Right lung (tissue), 10 donors: ENCODE measurements at places on chromosomes 7 and 10.

DNA sequence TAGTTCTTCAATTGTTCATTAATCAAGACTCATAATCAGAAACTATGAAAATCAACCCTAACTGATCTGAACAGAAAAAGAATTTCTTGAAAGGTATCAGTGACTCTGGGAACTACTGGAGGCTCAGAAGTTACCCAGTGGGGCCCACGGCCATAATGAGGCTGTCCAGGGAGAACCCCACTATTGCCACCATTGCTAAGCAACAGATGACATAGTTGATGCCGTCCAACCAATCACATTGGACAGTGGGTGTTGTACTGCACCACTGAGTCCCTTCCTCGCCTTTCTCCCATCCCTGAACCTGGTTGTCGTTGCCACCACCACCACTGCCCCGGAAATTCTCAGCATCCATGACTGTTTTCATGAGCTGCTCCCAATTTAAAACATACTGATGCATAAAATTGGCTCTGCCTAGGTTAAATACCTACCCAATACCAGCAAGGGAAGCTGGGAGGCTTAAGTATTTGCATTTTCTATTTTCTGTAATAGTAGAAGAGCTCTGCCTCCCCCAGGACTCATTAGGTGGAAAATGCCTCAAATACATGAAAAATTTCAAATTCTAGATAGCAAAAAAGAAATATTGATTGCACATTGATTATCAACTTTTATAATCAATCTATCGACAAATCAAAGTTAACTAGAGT is 26.7 kb upstream of the USP6NL start:
- DNase-seq, result no peak

DNA sequence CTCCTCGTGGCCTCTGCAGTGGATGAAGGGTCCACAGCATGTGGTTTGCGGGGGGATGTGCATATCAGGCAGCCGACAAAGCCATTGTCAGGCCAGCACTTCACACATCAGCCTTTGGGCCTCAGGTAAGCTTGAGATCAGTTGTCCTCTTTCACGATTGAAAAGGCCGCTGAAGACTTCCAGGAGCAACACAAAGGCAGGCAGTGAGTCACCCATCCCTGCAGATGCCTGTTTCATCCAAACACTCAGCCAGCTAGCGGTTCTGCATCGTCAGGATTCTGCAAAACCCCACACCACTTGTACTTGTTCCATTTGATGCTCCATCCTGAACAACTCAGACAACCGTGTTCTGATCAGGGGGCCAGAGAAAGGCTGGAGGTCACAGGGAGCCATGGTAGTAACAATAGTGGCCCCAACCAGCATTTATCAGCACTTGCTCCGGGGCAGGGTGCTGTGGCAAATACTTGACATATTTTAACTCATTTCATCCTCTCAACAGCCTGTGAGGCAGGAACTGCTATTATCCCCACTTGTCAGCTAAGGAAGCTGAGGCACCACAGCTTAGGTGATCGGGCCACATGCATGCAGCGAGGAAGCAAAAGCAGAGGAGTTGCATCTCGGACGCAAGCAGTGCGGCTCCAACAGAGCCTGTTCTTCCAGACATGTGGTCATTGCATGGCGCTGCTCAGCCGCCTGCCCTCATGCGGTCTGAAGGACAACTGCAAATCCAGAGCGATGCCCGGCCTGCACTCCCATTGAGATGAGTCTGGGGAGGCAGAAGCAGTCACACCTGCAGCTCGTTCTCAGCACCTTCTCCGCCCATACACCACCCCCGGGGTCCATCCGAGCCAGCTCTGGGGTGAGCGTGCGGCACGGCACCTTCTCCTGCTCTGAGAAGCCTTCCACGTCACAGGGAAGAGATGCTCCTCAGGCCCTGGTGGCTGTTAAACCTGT is 144.9 kb downstream of the PAXIP1 start:
- no peak for DNase-seq

- DNase-seq, result no peak
Observed at GRCh38 chr10:18984531-18984930, 64.1 kb upstream of the MALRD1 start.

DNA sequence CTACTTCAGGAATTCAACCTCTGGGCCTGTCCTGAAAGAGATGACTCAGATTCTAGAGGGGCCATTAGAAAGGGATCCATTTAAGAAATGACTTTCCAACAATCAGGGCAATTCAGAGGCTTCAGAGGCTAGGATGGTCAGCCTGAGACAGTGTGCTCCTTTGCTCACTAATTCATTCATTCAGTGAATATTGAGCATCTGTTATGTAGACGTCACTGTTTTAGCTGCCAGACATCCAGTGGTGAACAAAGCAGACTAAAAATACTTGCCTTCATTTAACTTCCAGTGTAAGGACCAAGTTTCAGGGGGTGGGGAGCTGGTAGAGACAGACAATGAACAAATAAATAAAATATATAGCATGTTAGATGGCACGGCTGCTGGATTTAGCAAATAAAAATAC is 1.6 kb downstream of the KIAA1217 start:
- DNase-seq, result no peak

- no peak for DNase-seq
Observed at GRCh38 chr10:98832196-98832595, 385.5 kb upstream of the HPS1 start.

GRCh38 chr7:157552295-157552993 is 215.6 kb downstream of the DNAJB6 start:
- DNase-seq, result no peak

DNA sequence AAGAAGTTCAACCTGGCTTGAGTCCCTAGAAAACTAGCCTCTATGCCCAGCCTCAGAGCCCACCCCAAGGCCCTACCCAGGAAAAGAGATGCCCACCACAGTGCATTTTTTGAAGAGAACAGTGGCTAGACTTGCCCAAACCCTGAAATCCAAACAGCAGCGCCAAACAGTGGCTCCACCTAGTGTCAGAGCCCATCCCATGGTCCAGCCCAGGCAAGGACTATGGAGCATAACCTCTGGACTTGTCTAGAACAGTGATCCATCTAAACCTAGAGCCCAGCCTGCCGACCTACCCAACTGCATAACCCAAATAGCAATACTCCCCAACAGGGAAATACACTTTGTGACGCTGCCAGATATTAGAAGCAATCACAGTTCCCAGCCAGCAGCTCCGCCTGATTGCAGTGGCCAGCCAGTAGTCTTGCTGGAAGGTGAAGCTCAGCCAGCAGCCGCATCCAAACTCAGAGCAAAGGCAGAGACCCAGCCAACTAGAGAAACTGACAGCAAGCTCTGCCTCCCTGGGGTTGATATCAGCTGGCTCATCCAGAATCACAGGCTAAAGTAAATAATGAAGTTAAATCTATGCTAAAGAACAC is 44.5 kb downstream of the HBP1 start:
- no peak for DNase-seq

DNA sequence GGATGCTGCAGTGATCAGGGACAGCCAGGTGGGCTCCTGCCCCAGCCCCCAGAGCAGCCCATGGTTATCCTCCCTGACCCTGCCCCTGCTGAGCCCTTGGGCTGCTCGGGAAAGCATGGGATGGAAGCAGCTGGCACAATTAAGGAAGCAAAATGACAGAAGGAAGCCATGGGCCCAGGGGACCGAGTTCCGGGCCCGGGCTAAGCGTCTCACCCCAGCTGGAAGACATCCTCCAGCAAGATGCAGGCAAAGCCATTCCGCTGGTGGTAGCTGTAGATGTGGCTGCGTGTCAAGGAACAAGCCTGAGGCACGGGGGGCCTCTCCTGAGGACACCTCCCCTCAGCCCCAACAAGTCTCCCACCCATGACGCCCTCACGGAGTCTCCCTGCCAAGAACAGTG is 1.1 kb downstream of the ATG9B start:
- DNase-seq, result no peak

GRCh38 chr7:90715067-90715466 is 118.9 kb downstream of the CDK14 start:
- DNase-seq, result no peak

GRCh38 chr10:79221110-79222051 is 125.9 kb upstream of the PPIF start:
- peak; percentile 74 for DNase-seq

GRCh38 chr7:22127835-22128527 is 182.3 kb upstream of the CDCA7L start:
- DNase-seq, result no peak

GRCh38 chr10:21449288-21449966 is 76.1 kb downstream of the SKIDA1 start:
- no peak for DNase-seq

DNA sequence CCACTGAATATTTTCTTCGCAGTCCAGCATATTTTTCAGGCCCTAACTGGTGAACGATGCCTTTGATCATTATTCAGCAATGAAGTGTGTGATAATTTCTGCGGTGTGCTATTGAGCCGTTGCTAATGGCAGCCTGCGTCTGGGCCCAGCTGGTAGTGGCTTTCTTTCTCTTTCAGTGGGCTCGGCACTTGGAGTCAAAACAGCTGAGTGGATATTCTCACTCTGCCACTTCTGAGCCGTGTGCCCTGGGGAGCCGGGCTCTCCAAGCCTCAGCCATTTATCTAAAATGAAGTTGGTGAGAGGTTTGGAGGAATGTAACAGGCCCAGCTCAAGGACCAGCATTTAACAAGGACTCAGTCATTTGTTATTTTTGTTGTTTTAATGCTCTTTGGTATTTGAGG is 87.5 kb upstream of the IFRD1 start:
- DNase-seq, result peak; percentile 63

- DNase-seq, result no peak
Observed at GRCh38 chr10:11180228-11180627, 162.6 kb downstream of the CELF2 start.

DNA sequence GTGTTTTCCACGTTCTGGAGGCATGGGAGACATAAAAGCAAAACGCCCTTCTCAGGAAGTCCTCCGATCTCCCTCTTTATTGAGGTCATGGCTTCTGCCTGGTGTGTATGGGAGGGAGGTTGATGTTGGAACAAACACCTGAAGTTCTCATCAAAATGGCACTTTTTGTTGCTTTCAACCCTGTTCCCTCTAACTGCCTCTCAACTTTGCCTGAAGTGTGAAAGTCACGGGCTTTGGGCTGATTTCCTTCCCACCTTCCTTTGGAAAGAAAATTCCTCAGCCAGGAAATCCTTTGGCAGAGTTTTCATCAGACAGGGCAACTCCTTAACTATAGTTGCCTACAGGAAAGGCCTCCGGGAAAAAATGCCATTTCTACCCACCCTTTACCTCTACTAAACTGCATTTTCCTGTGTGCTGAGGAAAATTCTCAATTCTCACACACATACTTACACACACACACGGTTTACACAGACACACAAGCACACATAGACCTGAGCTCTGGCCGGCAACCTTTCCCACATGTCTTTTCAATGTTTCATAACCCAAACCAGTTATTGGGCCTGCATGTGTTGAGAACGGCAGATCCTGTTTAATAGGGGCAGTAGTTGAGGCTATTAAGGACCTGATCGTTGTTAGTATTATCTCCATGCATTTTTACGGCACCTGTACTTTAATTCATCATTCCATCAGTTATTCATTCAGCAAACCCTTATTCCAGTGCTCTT is 36.4 kb downstream of the CYP17A1 start:
- no peak for DNase-seq

DNA sequence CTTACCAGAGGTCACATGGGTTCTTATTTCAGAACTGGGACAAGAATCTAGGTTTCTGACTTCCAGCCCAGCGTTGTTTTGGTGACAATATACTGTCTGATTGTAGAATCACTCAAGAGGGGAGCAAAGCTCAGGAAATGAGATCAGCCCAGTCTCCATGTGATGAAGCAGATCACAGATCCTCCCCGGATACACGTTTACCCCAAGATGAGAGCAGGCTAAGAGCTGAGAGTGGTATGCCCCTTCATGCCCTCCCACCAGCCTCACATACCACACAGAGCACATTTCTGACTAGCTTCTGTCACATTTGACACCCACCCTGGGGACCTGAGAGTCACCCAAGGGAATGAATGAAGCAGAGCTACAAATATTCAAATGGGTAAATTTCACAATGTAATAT is 27.1 kb upstream of the PRKCQ start:
- no peak for DNase-seq

GRCh38 chr7:38374507-38374906 is 101.1 kb upstream of the TARP start:
- DNase-seq, result no peak

- no peak for DNase-seq
Observed at GRCh38 chr7:127035203-127035849, 217.4 kb downstream of the GRM8 start.

GRCh38 chr10:104925232-104925851 is 284.3 kb downstream of the SORCS3 start:
- no peak for DNase-seq

DNA sequence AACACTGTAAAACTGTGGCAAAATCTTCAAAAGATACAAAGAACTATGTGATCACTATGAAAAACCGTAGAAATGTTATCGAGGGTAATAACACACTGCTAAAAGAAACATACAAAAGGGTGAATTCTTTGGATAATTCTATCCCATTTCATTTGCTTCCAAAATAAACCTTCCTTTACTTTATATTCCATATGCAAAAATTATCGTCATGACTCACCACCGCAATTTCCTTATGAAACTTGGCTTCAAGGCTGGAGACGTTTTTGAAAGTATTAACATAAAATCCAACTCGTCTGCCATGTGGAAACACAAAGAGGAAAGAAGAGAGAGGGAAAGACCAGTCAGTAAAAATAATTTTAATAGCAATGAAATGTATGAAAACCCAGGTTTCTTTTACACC is 165.2 kb downstream of the AMPH start:
- DNase-seq, result no peak

DNA sequence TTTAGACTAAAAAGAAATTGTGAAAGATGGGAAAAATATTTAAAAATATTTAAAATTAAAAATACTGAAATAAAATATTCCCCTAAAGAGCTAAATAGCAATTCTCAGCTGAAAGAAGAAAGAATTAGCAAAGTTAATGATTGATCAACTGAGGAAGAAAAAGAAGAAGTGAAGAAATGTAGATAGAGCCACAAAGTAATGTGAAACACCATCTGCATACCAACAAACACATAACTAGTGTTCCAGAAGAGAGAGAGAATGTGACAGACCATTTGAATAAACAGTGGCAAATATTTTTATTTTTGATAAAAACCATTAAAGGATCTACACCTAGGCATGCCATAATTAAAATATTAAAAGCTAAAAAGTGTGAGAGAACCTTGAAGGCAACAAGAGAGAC is 784.5 kb upstream of the ZWINT start:
- DNase-seq, result no peak

GRCh38 chr10:52423369-52423768 is 109.3 kb downstream of the DKK1 start:
- DNase-seq, result no peak

DNA sequence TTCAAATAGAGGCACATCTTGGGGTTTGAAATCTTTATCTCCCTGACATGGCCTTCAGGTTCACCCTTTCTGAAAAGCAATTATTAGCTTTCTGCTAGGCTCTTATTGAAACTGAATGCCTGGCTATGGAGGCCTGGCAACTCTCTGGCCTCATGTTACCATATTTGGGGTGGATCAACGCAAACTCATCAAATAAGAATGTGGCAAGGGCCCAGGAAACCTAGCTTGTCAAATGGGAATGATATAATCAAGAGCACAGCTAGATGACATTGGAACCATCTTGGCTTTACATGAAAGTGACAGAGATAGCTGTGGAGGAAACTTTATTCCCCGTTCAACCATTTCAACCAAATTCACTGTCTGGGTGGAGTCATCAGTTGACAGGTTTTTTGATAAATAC is 202.8 kb upstream of the SMIM30 start:
- no peak for DNase-seq

- DNase-seq, result no peak
Observed at GRCh38 chr10:23191764-23192711, at the start of gene PTF1A. Gene PTF1A, plus strand, starts transcription at chr10:23192312. Its CDS starts 219 bp downstream, at chr10:23192531.

GRCh38 chr7:11760372-11760771 is 71.6 kb downstream of the THSD7A start:
- DNase-seq, result no peak
